ENCODE measurements at places on chromosomes 1 and 21.

DNA sequence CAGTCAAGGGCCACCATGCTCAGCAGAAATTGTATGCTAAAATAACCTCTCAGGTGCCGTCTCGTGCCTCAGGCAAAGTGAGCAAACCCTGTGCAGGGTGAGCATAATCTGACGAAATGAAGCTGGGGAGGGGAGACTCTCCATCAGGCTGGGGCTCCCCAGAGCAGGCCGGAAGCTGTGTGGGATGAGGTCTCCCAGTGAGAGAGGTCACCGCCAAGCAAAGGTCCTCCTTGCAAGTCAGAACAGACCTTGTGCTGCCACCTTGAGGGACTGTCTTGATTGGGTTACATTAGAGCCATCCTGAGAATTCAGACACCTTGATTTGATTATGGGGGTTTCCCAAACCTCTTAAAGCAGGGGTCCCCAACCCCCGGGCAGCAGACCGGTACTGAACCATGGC, 64.2 kb downstream of the ZNF684 start:
- no peak for DNase-seq

GRCh38 chr1:21570885-21571284, 61.7 kb downstream of the ALPL start:
- DNase-seq, result peak; percentile 2

- no peak for DNase-seq
These were observed 10.4 kb downstream of the STYXL2 start for GRCh38 chr1:167104256-167104633.

DNA sequence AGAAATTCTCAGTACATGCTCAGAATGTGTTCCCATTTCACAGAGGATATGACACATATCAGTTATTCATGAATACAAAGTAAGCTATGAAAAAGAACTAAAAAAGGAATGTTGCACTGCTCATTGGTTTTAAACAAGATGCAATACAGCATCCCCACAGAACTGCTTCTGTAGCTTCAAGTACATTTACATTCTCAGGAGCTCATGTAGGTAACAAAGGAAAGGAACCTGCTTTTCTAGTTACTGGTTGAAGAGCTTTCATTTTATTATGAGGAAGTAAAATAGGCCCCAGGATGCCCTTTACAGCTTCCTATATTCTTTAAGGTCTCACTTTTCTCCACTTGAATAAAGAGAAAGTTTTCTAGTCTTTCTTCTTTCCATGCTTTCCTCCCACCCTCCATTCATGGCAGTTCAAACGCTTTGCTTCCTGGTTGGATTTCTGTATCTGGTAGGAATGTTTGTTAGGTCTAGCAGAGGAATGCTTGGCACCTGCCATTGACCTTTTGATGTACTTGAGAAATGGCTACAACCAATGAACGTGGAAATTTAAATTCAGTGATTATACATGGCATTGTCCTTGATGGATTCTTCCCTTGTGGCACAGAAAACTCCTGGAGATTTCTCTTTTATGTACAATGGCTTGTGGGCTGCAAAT, 27.1 kb upstream of the KCNK2 start:
- no peak for DNase-seq

- no peak for DNase-seq
These were observed 287.5 kb downstream of the LRRIQ3 start for GRCh38 chr1:73910466-73910865.

GRCh38 chr1:157203166-157203565, 65.0 kb upstream of the ETV3 start:
- no peak for DNase-seq

- DNase-seq, result peak; percentile 9
These were observed 461.8 kb upstream of the CXADR start for GRCh38 chr21:17051054-17051453.

- DNase-seq, result no peak
These were observed 8.3 kb downstream of the GFI1 start for GRCh38 chr1:92478393-92478792.
